Cardiac septum (tissue), 1 donor: ENCODE measurements at places on chromosomes 6 and 20. TPM values are rescaled to one million over a fixed set of nuclear protein-coding genes. Genes with fewer than 3 reads are reported as not detected.

DNA sequence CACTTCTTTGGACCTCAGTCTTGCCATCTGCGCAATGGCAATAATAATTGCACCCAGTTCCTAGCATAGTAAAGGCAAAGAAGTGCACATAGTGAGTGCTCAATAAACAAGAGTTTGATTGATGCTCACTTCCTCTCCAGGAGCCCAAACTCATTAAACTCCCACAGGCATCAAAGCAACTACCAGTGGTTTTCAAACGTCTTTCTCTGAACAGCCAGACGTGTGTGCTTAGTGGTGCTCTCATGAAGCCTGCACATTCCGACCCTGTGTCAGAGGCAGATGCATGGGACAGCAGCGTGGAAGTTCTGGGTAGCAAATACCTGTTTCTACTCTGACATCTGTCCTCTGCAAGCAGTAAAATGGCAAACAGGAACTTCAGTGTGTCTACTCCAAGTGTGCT is 146.3 kb upstream of the MAFB start:
- no peak for DNase-seq

DNA sequence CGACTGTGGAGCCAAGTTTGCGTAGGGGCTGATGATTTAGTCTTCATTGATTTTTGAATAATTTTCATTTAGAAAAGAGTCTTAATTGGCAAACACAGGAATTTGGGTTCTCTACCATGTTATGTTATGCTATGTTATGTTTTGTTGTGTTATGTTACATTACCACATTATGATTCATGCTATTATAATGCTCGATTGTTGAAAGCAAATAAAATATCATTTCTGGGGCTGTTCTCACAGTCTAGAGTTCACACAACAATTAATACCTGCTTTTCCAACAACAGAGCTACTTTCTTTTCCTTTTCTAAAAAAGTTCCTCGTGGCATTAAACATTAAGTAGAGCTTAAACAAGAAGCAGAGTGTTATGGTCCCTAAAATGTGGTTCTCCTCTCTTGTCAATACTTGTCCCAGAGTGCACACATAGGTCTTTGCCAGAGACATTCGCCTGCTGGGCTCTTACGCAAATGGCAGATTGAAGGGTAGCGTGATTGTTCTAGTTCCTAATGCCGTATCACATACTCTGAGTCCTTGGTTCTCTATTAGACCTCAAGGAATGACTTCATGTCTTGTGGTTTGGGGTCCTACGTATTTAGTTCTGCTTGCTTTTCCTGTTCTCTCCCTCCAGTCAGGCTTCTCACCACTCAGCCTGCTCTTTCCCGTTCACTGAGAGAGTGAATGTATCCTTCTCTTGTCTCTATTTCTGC is 370.3 kb downstream of the CD109 start:
- DNase-seq, result no peak

DNA sequence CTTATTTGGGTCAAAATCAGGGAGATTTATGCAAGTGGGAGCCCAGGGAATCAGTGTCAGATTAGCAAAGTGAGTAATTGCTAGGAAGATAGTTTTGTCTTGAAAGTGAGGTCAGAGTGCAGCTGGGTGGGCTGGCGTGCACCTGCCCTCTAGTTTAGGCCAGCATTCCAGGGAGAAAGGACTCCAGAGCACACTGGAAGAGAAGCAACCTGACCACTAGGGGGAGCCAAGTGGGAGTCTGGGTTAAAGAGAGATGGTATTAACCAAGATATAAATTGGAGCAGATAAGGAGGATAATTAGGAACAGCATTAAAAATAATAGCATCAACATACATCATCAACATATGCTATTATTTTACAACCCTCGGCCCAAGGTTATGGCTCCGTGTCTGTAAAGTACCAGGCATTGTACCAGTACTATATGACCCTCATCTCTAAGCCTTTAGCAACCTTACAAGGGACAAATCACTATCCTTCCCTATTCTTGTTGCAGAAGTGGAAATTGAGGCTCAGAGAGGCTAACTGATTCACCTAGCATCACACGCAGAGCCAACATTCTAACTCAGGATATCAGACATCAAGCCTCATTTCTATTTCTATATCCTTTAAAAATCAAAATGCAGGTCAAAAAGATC is 57.8 kb downstream of the SLC2A10 start:
- DNase-seq, result no peak

DNA sequence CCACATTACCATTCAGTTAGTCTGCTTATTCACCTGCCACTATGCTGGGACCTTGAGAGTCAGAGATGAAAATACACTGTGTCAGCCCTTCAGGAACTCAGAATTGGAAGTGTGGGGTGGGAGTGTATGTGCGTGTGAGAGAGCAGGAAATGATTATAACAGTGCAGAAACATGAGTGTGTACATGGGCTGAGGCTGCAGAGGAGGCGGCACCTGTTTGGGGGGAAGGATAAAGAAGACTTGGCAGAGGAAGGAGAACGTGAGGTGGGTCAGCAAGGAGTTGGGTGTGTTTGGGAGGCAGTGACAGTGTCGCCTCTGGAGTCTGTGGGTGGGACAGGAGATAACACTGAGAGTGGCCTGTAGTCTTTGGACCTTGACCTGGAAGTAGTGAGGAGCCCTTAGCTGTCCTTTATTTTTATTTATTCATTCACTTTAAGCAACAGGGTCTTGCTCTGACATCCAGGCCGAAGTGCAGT is 3.1 kb downstream of the CHMP4B start:
- no peak for DNase-seq

GRCh38 chr6:122766256-122766655 is 13.3 kb upstream of the FABP7 start:
- no peak for DNase-seq

DNA sequence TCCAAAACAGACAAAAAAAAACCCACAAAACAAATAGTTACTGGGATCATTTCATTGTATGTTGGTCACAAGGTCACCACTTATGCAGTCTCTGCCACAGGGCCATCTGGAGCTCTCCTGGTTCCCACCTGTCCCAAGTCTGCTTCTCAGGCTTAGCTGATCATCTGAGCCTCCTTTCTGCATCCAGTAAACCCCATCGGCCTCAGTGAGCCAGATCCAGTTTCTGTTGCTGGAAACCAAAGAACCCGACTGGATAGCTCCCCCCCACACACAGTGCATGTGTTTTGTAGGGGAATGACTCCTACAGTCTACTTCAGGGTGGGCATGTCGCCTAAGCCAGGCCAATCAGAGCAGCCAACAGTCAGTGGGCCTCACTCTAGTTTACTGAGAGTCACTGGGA is 233.3 kb downstream of the PREX1 start:
- peak; percentile 4 for DNase-seq

Gene LY6G6C
- total RNA-seq, result not detected

Gene SPATS1
- total RNA-seq, result not detected

Gene ZC2HC1B
- total RNA-seq, result not detected
